GDM1 (cell line): ENCODE measurements at places on chromosomes 16 and 17.
A peak's percentile ranks its signal among the peaks of the same experiment; 100 is the strongest.

GRCh38 chr16:4011940-4012629 lies 104.2 kb downstream of the ADCY9 start:
- DNase-seq = no peak

- no peak for DNase-seq
Observed at GRCh38 chr17:9239793-9240658, 218.7 kb downstream of the NTN1 start.

GRCh38 chr17:65405563-65405962 lies 155.9 kb downstream of the AXIN2 start:
- no peak for DNase-seq

DNA sequence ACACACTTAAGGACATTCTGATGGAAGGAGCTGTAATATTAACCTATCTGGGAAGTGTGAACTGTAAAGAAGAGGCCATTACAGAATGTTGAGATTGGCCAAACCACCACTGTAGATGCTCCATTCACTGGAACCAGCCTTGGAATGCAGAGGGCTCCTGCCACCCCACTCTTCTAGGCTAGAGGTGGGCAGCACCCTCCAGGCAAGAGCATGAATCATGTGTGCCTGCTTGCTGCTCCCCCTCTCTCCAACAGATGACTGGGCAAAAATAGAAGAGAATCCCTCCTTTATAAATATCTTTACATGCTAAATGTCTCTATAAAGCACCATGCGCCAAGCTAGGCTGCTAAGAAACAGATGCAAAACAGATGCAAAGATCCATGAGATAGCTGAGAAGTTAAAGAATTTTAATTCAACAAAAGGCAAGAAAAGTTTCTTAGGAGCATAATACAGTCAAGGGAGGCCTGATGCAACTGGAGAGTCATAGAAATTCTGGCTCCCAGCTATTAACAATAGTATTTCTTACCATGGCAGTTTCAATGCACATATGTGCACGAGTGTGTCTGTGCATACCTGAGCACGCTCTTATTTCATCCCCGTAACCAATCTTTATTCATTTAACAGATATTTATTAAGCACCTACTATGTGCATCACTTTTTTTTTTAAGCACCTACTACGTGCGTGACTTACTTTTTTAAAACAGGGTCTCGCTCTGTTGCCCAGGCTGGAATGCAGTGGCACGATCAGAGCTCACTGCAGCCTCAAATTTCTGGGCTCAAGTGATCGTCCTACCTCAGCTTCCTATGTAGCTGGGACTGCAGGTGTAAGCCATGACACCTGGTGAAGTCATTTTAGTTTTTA lies 53.6 kb downstream of the GRIN2A start:
- no peak for DNase-seq

GRCh38 chr17:36482611-36483504 lies 3.6 kb upstream of the ZNHIT3 start:
- DNase-seq = peak; percentile 64

DNA sequence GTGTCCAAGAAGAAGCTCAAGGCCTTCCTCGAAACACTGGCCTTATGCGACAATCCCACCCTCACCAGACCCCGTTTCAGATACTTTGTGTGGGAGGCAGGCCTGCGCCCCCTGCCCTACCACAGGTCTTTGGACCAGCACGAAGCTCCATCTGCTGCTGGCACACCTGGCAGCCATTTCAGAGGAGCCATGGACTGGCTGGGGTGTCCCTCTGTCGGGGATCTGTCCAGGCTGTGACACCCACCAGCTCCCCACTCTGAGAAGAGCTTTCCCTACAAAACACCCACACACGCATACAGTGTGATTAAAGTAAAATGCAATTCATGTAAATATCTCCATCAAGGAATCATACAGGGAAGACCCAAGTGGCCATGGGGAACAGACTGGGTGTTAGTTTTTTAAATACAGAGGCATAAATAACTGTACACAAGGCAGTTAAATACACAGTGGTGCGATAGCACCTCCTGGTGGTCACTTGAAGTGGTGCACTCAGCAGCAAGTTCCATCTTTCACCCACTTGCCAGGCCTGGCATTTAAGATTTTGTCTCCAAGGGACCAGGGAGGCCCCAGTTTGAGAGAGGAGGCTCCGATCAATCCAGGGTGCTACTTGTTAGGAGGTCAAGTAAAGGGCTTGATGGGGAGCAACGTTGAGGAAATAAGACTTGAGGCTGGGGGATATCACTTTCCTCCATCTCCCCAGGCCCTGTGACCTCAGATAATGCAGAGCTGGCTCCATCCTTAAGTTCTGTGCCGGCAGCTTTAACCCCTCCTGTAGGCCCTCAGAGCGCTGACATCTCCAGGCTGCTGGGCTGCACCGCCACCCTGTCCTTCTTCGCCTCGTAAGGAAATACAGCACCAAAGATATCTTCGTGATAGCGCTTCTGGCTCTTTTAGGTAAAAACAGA lies 43.6 kb downstream of the NOS2 start:
- peak; percentile 8 for DNase-seq

DNA sequence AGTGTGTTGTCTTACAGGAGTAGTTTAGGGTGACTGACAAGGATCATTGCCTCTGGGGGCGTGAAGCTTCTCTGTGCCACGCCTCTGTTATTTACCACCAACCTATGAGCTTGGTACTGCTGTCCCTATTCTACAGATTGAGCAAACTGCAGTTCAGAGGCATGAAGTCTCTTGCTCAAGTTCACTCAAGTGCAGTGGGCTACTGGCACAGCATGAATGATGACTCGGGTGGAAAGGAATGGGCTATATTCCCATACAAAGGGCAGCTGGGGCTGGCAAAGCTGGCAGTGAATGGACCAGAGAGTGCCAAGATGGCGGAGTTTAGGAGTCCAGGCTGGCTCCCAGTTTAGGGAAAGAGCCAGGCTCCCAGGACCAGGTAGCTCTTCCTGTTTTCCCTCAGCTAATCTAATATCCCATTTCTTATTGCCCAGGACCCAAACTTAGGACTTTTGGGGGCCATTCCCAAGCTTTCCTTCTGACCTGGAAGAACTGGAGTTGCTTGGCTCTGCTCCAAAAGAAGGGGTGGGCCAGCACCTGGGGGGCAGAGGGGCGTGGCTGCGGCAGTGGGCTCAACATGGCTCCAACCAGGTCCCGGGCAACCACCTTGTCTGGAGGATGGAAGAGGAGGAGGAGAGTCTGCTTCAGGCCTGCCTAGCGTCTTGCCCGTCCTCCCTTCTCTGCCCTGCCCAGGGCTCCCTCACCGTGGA lies 12.9 kb downstream of the PLK1 start:
- no peak for DNase-seq

GRCh38 chr16:4316864-4317531 lies 1.1 kb downstream of the GLIS2 start:
- no peak for DNase-seq

GRCh38 chr17:79029327-79030009 lies 5.5 kb downstream of the C1QTNF1 start:
- DNase-seq = no peak

GRCh38 chr16:71746442-71747046 lies 22.0 kb upstream of the PHLPP2 start:
- no peak for DNase-seq

- DNase-seq = peak; percentile 35
Observed at GRCh38 chr16:14399378-14400284, 230.4 kb downstream of the PARN start.

- no peak for DNase-seq
Observed at GRCh38 chr17:46876353-46876887, 25.0 kb downstream of the WNT9B start.

- peak; percentile 31 for DNase-seq
Observed at GRCh38 chr17:6435968-6436367, 1.0 kb upstream of the AIPL1 start.

GRCh38 chr16:11797957-11798299 lies 870 bp upstream of the ZC3H7A start:
- DNase-seq = no peak

GRCh38 chr17:43655693-43656255 lies 5.9 kb downstream of the MEOX1 start:
- DNase-seq = no peak

GRCh38 chr17:8947201-8947600 lies 18.3 kb downstream of the PIK3R5 start:
- DNase-seq = no peak

DNA sequence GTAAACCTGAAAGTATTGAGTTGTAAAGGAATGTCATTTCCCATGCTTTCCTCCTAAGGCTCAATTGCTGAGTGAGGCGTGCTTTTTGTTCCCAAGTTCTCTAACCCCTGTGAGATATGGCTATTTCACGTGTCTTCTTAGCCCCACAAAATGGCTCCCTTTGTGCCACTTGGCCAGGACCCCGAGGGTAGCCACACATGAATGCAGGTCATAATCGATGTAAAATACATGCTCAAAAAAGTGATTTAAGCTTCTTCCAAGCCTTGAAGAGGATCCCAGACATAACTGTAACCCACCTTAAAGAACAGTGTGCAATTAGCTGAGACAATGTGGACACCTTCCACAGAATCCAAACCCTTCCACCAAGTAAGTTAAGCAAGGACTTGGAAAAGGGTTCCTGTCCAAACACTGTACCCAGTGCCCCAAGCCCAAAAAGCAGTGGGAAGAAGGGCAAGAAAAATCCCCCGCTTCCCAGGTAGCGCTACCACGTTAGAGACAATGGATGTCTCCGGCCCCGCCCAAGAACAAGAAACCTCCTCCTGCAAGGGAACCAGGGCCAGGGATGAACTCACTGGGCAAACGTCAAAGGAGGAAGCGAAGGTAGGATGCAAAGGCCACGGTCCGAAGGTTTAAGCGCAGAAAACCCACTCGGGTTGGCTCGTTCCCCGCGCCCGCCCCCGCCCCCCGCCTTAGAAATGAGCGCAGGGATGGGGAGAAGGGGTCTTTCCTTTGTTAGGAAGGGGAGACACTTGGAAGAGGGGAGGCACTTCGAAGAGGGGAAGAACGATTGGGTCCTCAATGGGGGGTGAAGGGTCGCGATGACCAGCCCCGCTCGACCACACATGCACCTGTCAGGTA lies 1.2 kb downstream of the JPT1 start:
- no peak for DNase-seq

GRCh38 chr16:66386629-66387622 lies 20.4 kb downstream of the CDH5 start:
- no peak for DNase-seq

- DNase-seq = no peak
Observed at GRCh38 chr16:16850274-16850673, 471.3 kb downstream of the NPIPA7 start.

- DNase-seq = no peak
Observed at GRCh38 chr17:72151565-72152386, 31.0 kb downstream of the SOX9 start.
